ENCODE measurements at places on chromosomes 4 and X. TPM values are rescaled to one million over a fixed set of nuclear protein-coding genes. Genes with fewer than 3 reads are reported as not detected.

DNA sequence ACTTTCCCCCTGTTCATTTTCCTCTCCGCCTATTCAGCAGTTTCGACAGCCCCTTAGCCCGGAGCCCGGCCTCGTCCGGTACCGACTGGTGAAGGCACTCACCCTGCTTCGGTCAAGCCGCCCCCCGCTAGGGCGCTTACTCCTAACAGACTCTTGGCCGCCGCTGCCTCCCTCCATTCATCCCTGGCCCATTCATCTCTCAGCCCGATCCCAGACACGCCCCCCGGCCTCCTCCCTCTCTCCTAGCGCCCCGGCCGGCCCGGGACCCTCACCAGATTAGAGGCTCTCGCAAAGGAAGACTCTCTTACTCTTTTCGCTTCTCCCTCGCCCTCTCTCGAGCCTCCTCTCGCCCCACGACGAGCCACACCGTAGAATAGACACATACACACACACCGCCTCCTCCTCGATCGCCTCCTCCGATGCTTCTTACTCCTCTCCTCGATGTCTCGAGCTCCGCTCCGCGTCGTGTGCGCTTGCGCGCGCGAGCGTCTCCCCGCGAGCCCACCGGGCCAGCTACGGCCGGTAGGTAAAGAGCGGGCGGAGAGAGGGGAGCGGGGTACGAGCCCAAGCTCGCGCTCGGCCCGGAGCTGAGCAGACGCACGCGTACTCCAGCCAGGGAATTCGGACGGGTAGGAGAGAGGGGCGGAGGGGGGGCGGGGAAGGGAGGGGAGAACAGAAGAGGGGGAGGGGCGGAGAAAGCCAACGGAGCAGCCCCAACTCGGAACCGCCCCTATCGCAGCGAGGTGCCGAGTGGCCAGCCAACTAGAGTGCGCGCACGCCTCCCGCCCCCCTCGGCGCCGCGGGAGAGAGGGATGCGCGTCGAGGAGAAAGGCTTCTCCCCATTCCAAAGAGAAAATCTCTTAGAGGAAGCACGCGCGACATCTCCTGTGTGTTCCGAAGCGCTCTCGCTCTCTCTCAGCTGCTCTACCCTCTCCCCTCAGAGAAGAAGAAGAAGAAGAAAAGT lies at the start of gene WNK3:
Gene WNK3 (minus strand): TSS at position 633 of the 964 bp plus-strand sequence.
- peaks cover 4% of the 10 kb centered on the region for H3K4me1 ChIP-seq
- H3K27me3 ChIP-seq, result no peaks in the 10 kb centered on the region
- H3K36me3 ChIP-seq, result no peaks in the 10 kb centered on the region
- peak within 1 kb of the TSS; percentile 60 for H3K27ac ChIP-seq
- peak within 1 kb of the TSS; percentile 51 for H3K4me3 ChIP-seq
- peak; percentile 59 for DNase-seq

- H3K36me3 ChIP-seq, result no peaks in the 10 kb centered on the region
- no peaks in the 10 kb centered on the region for H3K4me1 ChIP-seq
- DNase-seq, result no peak
- H3K27me3 ChIP-seq, result no peaks in the 10 kb centered on the region
These were observed 353.5 kb upstream of the CXorf51B start for GRCh38 chrX:146456058-146456457.

GRCh38 chrX:38694394-38694793 lies 106.9 kb upstream of the MID1IP1 start:
- no peaks in the 10 kb centered on the region for H3K27me3 ChIP-seq
- no peak for DNase-seq
- H3K36me3 ChIP-seq, result no peaks in the 10 kb centered on the region

GRCh38 chr4:140118931-140119640 lies 34.9 kb downstream of the MAML3 start:
- no peaks in the 10 kb centered on the region for H3K4me1 ChIP-seq
- H3K27me3 ChIP-seq, result no peaks in the 10 kb centered on the region
- H3K27ac ChIP-seq, result no peak overlapping the region
- H3K36me3 ChIP-seq, result no peaks in the 10 kb centered on the region
- H3K4me3 ChIP-seq, result no peak overlapping the region

DNA sequence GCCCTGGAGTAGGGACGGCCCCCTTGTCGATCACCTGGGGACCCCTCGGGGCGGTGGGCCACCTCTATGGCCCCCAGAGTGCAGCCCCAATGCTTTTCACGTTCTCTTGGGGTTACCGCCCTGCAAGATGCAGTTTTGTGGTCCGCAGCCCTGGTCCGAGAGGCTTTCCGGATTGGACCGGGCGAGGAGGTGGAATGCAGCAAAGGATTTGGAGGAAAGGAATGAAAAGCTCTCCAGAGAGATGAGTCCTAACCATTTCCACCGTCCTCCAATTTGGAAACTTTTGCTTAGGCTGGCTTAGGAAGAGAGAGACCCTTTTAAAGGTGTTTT lies 601 bp downstream of the SLC25A43 start:
- H3K36me3 ChIP-seq, result no peaks in the 10 kb centered on the region
- H3K27ac ChIP-seq, result peak overlapping the region; percentile 88

- no peaks in the 10 kb centered on the region for H3K4me1 ChIP-seq
- no peaks in the 10 kb centered on the region for H3K36me3 ChIP-seq
- no peak for DNase-seq
- H3K4me3 ChIP-seq, result no peak overlapping the region
- H3K27ac ChIP-seq, result no peak overlapping the region
These were observed 742.3 kb upstream of the POU3F4 start for GRCh38 chrX:82765811-82766210.

GRCh38 chr4:7736436-7737267 lies 203.0 kb downstream of the AFAP1 start:
- DNase-seq, result peak; percentile 39
- H3K27ac ChIP-seq, result no peak overlapping the region
- no peaks in the 10 kb centered on the region for H3K4me1 ChIP-seq
- no peaks in the 10 kb centered on the region for H3K27me3 ChIP-seq
- H3K4me3 ChIP-seq, result no peak overlapping the region

GRCh38 chr4:24949970-24950369 lies 37.1 kb upstream of the CCDC149 start:
- H3K27ac ChIP-seq, result no peak overlapping the region
- no peaks in the 10 kb centered on the region for H3K4me1 ChIP-seq
- H3K36me3 ChIP-seq, result no peaks in the 10 kb centered on the region

DNA sequence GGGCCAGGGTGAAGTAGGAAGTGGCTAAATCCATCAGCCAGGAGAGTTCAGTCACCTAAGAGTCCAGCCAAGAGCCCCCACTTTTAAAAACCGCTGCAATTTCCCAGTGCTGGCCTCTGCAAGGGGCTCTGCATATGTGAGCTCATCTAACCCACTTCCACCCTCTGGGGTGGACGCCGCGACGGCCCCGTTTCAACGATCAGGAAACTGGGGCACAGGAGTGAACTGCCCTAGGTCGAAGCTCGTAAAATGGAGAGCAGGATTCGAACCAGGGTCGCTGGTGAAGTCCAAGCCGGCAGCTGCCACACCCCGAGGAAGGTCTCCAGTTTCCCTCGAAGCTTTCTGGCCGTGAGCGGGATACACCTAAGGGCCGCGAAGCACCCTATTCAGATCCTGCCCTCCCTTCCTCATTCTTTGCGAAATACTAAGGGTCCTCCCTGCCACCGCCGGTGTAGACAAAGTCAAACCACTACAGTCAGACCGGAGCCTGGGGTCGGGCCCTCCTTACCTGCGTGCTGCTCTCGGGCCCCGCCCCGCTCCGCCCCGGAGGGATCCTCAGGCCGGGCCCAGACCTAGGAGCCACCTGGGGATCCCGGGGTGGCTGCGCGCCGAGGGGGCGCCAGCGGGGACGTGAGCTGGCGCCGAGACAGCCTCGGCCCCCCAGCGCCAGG lies 446 bp downstream of the EVC2 start:
- peaks cover 3% of the 10 kb centered on the region for H3K4me1 ChIP-seq
- no peaks in the 10 kb centered on the region for H3K36me3 ChIP-seq
- peak overlapping the region; percentile 53 for H3K4me3 ChIP-seq
- H3K27me3 ChIP-seq, result no peaks in the 10 kb centered on the region
- H3K27ac ChIP-seq, result peak overlapping the region; percentile 80
- DNase-seq, result peak; percentile 51

DNA sequence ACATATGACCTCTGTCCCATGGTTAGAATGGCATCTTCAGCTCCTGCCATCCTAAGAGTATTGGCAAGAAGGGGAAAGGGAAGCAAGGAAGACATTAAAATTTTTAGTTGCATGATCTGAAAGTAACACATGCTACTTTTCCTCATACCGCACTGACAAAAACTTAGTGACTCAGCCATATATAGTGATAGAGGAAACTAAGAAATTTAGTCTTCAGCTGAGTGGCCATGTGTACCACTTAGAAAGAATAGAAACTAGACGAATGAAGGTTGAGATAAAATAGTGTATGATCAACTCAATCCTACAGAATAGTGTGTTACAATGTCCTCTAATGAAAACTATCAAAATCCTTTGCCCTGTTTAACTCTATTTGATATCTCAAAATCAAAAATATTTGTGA lies 164.1 kb downstream of the PPP3CA start:
- no peak overlapping the region for H3K27ac ChIP-seq
- H3K27me3 ChIP-seq, result no peaks in the 10 kb centered on the region
- H3K4me1 ChIP-seq, result no peaks in the 10 kb centered on the region
- H3K4me3 ChIP-seq, result no peak overlapping the region

DNA sequence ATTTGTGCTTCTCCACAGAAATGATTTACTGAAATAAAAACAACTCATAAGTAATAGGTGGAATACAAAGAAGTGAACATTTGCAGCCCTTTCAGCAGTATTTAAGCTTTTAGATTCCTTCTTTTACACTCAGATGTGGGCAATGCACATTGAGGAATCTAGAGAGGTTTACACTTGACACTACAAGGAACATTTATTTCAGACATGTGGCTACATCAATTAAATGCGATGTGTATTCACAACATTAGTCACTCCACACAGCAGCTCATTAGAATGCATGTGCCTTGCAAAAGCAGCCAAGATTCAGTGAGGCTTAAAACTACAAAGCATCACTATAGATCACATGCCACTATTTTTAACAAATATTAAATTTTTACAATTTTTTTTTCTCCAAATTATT lies 480.7 kb downstream of the INPP4B start:
- H3K36me3 ChIP-seq, result no peaks in the 10 kb centered on the region
- H3K4me3 ChIP-seq, result no peak overlapping the region
- no peaks in the 10 kb centered on the region for H3K4me1 ChIP-seq
- H3K27ac ChIP-seq, result no peak overlapping the region
- no peak for DNase-seq

- no peaks in the 10 kb centered on the region for H3K27me3 ChIP-seq
- H3K36me3 ChIP-seq, result no peaks in the 10 kb centered on the region
- no peak for DNase-seq
- no peaks in the 10 kb centered on the region for H3K4me1 ChIP-seq
These were observed 254.4 kb upstream of the CXXC4 start for GRCh38 chr4:104749062-104749461.

- H3K27ac ChIP-seq, result no peak overlapping the region
- DNase-seq, result no peak
- H3K4me3 ChIP-seq, result no peak overlapping the region
These were observed 118.6 kb downstream of the LRBA start for GRCh38 chr4:150896497-150896896.

GRCh38 chr4:182873289-182873688 lies 43.9 kb downstream of the DCTD start:
- DNase-seq, result no peak
- no peak overlapping the region for H3K27ac ChIP-seq
- no peaks in the 10 kb centered on the region for H3K4me1 ChIP-seq
- H3K4me3 ChIP-seq, result no peak overlapping the region
- H3K27me3 ChIP-seq, result no peaks in the 10 kb centered on the region

- H3K27me3 ChIP-seq, result no peaks in the 10 kb centered on the region
- H3K4me1 ChIP-seq, result no peaks in the 10 kb centered on the region
- no peak overlapping the region for H3K4me3 ChIP-seq
- H3K27ac ChIP-seq, result no peak overlapping the region
- no peaks in the 10 kb centered on the region for H3K36me3 ChIP-seq
- no peak for DNase-seq
These were observed 40.2 kb downstream of the HOPX start for GRCh38 chr4:56640621-56641493.

- H3K27ac ChIP-seq, result peak within 1 kb of the TSS; percentile 87
- no peaks in the 10 kb centered on the region for H3K4me1 ChIP-seq
- H3K36me3 ChIP-seq, result no peaks in the 10 kb centered on the region
These were observed at the start of the genes APOO and CXorf58 for GRCh38 chrX:23907498-23908218. Gene APOO (minus strand): TSS chrX:23907938. CDS start chrX:23907702, 236 bp downstream. Gene CXorf58 (plus strand): TSS chrX:23908006. CDS start chrX:23910303, 2,297 bp downstream.

Gene CSAG3
- not detected for total RNA-seq

Gene PWWP3B
- not detected for total RNA-seq

Gene CCNQ
- total RNA-seq, result 22.6 TPM

Gene DIPK2B
- 6.5 TPM for total RNA-seq

Gene PCDH11X
- total RNA-seq, result 0.46 TPM

Gene TMSB15C
- 3.3 TPM for total RNA-seq

Data from upper lobe of left lung (tissue), 6 donors.